ENCODE measurements at places on chromosomes 6 and 20.

- no peak for DNase-seq
Measured at GRCh38 chr20:19531446-19531845, 226.6 kb upstream of the RIN2 start.

- DNase-seq, result no peak
Measured at GRCh38 chr6:133312006-133312405, 70.8 kb downstream of the EYA4 start.

GRCh38 chr6:112197636-112198035, 56.7 kb downstream of the LAMA4 start:
- DNase-seq, result no peak

DNA sequence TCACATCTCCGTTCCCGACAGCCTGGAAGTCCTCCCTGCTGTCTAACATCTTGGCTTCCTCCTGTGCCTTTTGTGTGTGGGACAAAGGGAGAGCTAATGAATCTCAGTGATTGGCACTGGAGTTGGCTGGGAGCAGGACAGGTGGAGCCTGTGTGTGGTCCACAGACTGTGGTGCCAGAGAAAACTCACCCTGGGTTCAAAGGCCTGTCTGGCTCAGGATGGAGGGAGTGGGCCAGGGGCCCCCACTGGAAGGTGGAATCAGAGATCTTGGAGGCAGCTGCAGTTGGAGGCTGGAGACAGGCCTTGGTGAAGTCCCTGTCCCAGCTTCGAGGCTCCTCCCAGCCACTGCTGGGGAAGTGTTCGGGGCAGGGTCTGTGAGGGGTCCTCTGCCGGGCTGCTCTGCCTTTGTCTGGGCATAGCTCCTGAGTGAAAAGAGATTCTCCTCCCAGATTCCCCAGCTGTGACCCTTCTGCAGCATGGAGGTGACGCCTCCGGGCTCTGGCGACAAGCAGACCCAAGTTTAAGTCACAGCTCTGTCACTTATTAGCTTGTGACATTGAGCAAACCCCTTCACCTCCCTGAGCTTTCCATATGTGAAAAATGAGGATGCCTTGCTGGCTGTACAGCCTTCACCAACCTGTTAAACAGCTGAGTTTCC, 13.9 kb upstream of the ITPR3 start:
- no peak for DNase-seq

DNA sequence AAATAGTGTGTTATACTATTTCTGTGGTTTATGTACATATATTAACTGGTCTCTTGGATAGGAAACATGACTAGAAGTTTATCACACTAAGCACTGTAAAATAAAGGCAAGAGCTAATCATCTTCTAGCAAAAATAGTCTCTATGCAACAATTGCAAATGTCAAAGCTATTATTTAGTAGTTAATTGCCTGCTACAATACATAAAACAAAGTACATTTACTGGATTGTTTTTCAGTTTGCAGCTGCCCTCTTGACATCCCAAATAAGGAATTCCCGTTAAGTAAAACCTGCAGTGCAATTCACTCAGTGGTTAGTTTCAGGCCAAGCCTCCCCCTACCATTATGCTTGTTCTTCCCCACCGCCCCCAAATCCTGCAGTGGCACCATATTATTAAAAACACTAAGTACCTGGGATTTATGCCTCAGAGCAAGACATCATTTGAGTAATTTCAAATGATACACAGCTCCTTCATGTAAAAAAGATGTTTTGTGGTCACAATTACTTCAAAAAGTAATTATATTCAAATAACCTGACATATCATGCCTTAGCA, 1.6 kb upstream of the ATP5F1E start:
- DNase-seq, result no peak

- DNase-seq, result no peak
Measured at GRCh38 chr6:15066089-15066758, 179.6 kb upstream of the JARID2 start.

DNA sequence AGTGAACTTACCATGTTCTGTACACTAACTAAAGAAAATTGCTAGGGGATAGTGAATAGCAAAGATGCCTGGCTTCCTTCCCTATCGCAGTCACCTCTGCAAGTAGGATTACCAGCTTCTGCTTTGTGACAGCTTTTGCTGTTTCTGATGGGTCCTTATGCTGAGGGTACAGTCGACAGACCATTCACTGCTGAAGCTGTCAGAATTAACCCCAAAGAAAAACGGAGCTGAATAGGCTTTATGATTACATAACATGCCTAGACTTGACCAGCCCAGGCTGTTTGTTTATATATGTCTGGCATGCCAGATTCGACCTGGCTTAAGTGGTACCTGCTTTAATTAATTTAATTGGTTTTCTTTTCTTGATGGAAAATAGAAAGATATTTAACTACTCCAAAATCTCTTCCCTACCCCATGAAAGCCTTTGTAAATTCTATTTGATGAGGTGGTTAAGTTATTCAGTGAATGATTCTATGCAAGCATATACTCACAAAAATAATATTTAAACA, 21.7 kb upstream of the PRELID3B start:
- no peak for DNase-seq

- DNase-seq, result no peak
Measured at GRCh38 chr20:25389401-25389857, 1.2 kb downstream of the ABHD12 start.

DNA sequence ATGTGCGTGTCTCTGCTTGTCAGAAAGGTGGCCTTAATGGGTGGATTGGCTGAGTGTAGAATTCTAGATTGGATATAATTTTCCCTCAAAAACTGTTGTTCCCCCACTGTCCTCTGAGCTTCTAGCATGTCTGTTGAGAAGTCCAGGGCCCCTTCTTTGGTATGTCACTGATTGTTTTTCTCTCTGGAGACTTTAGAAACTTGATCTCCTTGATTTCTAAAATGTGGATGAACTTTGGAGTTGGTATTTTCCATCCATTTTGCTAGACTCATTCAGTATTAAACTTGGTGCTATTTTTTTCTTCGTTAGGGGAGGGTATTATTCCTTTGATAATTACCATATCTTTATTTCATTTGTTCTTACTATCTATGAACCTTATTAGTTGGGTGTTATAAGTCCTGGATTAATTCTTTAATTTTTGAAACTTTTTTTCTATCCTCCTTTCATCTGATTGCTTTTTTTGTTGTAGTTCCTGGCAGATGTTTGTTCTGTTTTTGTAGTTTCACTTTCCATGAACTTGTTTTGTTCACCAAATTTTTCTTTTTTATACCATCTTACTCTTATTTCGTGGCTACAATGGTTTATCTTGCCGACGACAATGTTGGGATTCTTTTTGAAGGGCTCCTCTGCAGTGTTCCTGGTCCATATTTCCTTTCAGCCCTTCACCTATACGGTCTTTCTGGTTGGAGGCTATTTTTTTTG, 68.4 kb downstream of the ARID1B start:
- no peak for DNase-seq

DNA sequence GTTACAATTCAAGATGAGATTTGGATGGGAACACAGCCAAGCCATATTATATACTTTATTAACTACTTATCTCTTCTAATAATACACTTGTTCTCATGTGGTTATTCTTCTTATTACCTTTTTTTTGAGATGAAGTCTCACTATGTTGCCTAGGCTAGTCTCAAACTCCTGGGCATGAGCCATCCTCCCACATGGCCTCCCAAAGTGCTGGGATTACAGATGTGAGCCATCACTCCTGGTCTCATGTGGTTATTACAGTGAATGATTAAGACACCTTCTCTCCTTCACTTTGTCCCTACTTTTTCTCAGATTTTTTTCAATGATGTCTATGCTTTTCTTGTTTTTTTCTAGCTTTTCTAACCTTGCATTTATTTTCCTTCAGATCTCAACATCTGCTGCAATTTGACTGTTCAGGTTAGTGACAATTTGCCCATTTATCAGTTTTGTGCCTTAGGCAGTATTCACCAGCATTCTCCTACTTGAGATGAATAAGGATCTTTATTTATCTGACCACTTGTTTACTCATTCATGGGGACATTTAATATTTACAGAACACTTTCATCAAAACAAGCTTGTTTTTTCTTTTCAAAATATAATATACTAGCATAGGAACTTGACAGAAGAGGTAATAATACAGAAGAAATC, 105.7 kb downstream of the SLC16A10 start:
- DNase-seq, result no peak
